ENCODE measurements at places on chromosomes 3 and 15. TPM values are rescaled to one million over a fixed set of nuclear protein-coding genes. Genes with fewer than 3 reads are reported as not detected.
A peak's percentile ranks its signal among the peaks of the same experiment; 100 is the strongest.

DNA sequence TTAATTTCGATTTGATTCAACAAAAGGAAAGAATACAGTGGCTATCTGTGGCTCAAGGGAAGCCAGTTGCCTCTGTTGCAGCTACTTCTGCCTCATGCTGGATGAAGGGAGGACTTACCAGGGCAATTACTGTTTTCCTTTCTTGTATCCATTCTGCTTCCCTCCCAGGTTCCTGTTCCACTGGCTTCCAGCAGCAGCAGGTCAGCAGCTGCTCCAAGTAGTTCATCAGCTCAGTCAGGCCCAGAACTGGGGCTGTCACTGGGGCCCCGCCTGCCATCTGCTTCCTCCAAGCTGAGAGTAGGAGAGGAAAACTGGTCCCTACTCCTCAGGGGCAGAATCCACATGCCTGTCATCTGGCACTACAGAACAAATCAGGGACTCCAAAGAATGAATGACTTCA lies 48.6 kb upstream of the ULK4 start:
- peak; percentile 69 for DNase-seq

- no peak for DNase-seq
Observed at GRCh38 chr3:62553811-62554210, 180.5 kb upstream of the FEZF2 start.

GRCh38 chr3:66629150-66629981 lies 128.5 kb upstream of the LRIG1 start:
- no peak for DNase-seq

GRIP2 gene
- polyA plus RNA-seq: 1.1 TPM

GRCh38 chr15:49380912-49381311 lies 42.1 kb upstream of the FGF7 start:
- DNase-seq: no peak

- peak; percentile 58 for DNase-seq
Observed at GRCh38 chr3:38039101-38039898, at the start of gene DLEC1. Gene DLEC1 (plus strand): TSS chr3:38039208. CDS start chr3:38039226, 18 bp downstream.

DNA sequence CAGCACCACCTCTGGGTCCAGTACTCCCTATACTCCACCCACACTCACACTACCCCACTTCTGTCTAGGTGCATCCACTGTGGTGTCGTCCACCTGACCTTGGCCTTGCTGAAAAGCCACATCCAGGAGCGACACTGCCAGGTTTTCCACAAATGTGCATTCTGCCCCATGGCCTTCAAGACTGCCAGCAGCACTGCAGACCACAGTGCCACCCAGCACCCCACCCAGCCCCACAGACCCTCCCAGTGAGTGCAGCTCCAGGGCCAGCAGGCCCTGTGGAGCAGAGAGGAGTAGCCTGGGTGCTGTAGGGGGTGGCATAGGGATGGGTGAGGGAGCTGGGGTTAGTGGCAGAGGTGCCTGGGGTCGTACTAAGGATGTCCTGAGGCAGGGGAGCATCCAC lies 19.4 kb upstream of the ALPK3 start:
- no peak for DNase-seq

DNA sequence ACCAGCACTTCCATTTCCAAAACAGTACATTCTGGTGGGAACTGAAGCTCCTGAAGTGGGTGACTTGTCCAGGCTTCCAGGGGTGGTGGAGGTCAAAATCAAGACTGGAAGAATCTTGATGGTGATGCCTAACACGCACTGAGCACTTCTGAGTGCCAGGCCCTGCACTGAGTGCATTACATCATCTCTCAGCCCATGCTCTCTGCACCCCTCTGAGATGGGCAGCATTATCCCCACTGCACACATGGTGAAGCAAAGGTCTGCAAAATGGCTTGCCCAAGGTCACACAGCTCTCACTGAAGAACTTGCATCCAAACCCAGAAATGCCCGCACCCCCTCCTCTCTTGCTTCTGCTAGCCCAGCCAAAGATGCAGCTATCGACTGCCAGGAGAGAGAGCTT lies 36.9 kb downstream of the NTRK3 start:
- no peak for DNase-seq

ASB14 gene
- polyA plus RNA-seq: 0.78 TPM

GRCh38 chr3:21785765-21786437 lies 34.9 kb upstream of the ZNF385D start:
- no peak for DNase-seq

GP5 gene
- polyA plus RNA-seq: 0.33 TPM

STRIT1 gene
- 0.97 TPM for polyA plus RNA-seq

KNL1 gene
- 9.8 TPM for polyA plus RNA-seq

DNA sequence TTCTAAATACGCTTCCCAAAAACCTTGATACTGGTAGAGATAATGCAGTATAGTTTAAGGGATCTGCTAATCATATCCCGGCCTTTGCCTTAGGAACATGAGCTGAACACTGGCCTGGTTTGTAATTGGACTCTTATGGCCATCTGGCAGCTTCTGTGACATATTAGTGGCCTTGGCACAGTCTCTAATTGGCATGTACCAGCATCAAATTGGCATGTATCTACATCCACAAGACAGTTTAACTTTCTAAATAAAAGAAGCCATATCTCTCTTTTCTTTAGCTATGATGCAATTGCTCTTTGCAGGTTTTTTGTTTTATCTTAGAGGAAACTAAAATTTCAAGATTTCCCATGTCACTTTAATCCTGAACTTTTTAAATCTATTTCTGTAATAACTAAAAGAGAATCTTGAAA lies 44.6 kb upstream of the FILIP1L start:
- no peak for DNase-seq

GRCh38 chr15:92583096-92584034 lies 72.2 kb downstream of the FAM174B start:
- no peak for DNase-seq

GRCh38 chr3:171285287-171285686 lies 174.9 kb downstream of the TNIK start:
- DNase-seq: no peak

- DNase-seq: no peak
Observed at GRCh38 chr3:86961297-86961696, 29.7 kb downstream of the VGLL3 start.

KCNMB2 gene
- polyA plus RNA-seq: 6.0 TPM

DNA sequence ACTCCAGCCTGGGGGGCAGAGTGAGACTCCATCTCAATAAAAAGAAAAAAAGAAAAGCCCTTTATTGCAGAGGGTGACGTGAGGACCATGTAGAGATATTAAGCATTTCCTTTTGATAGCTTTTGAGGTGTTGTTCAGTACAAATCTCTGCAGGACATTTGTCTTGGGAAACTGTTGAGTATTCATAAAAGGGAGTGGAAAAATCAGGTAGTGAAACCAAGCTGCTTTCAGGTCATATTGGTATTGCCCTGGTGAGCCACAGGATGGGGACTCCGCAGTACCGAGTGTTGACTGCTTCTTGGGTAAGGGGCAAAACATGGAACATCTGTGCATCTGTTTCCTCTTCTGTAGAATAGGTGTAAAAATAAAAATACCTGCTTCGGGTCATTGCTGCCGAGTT lies 9.9 kb downstream of the ITPR1 start:
- DNase-seq: no peak

DNA sequence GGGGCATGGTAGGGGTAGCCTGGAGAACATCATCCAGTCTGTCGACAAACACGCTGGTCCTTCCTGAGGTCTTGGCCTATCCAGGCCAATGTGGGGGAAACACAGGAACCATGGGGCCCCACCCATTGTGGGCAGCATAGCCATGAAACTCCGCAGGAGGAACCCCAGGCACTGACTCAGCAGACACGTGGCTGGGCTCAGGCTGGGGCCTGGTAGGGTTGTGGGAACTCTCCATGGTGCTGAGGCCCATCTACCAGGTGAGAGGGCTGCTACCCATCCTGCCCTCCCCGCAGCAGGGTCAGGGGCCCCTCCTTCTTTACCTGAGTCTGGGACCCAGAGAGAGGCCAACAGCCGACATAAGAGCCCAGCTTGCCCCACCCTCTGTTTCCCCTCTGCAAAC lies 22.6 kb upstream of the CACNA2D2 start:
- peak; percentile 84 for DNase-seq

DNA sequence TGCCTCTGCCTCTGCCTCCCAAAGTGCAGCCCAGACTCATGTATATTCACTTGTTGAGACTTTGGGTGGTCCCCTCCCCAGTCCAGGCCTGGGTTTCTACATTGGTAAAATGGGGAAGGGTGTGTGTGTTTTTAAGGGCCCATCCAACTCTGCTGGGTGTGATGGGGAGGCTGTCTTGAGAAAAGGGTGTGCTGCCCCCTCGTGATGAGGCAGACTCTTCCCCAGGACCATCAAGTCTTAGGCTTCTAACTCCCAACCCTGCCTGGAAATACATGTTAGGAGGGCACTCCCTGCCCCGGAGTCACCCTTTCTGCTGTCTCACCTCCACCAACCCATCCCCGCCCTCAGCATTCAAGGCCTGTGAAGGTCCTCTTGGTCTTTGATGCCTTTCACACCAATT lies 4.4 kb upstream of the PTPN23 start:
- DNase-seq: no peak

DNA sequence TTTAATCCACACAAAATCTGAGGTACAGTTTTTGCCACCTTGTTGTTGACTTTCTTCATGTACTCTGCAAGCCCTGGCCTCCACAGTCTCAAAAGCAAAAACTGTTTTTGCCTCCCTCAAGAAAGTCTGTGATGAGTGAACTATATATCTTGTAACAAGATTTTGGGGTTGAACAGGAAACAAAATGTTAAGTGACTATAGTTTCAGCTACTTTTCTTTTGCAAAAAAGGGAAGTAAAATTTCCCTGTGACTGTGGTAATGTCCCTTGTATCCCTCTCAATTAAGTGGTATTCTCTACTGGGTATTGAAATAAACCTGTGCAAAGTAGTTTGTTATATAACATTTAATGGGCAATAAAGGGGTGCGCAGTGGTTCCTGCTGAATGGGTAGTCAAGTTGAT lies 21.3 kb upstream of the SCAANT1 start:
- no peak for DNase-seq

DNA sequence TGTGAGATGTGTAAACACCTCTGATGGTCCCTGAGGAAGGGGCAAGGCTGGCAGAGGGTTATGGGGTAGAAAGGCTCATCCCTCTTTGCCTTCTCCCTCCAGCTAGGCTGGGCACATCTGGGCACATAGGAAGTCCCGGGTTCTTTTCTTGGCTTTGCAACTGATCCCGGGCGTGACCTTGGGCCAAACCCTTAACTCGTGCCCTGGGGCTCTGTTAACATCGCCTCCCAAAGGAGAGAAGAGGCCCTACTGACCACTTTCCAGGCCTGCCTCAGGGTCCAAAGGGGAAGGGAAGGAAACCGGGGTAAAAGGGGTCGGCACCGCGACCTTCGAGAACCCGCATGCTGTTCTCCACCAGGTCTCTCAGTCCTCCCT lies 549 bp downstream of the C3orf18 start:
- no peak for DNase-seq

- no peak for DNase-seq
Observed at GRCh38 chr3:39295184-39295775, 15.4 kb upstream of the CX3CR1 start.

- DNase-seq: no peak
Observed at GRCh38 chr3:124118397-124118796, 126.5 kb upstream of the ROPN1 start.

DNA sequence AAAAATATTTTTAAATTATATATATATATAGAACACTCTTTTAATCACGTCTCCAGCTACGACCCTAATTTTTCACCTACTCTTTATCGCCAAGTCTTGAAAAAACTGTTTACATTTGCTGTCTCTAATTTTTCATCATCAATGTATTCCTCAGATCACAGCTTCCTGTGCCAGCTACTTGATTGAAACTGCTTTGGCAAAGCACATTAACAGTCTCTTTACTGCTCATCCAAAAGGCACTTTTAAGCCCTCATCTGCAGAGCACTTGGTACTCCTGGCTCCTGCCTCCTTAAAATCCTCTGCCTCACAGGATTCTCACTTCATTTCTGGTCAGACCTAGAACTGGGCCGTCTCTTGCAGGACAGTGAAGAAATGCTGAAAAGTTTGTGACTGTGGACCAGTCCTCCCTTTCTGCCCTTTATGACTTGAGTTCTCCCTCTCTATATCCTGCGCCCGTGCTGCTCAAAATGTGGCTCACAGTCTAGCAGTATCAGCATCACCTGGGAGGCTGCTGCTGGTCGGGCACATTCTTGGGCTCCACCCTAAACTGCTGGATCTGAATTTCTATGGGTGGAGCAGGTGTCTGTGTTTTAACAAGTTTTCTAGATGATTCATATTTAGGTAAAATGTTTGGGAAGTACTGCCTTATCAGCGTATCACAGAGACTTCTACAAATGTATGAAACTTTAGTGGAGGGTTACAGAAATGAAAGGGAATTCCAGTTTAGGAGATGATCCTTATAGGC lies 196.8 kb downstream of the ADAMTSL3 start:
- DNase-seq: no peak

DNA sequence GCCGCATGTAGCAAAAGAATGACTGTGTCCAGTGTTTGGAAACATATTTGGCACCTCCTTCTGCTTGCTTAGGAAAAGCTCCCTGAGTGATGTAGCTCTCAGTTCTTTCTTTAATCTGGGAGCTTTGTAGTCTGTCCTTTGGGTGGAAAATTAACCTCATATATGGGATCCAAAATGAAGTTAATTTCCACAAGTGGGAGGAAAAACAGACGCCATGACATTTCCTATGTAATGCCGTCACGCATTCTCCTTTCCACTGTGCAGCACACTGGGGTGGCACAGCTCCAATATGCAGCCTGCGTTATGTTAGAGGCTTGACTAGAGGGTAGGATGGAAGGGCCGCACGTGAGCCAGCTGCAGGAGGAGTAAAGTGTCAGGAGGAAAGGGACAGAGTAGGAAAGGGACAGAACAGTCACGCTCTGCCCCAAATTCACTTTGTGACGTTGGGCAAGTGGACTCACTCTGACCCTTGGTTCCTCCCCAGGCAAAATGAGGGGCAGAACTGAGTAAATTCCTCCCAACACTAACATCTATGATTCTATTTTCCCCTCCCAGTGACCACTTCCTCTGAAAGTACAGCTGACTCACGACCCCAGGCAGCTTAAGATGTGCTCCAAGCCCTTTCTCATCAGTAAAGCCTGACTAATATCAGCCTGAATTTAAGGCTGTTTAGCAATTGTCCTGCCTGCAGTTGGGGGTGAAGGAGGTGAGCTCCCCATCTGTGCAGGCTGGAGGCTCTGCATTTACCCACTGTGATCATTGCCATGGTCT lies 176.5 kb upstream of the PFN2 start:
- DNase-seq: peak; percentile 33

DNA sequence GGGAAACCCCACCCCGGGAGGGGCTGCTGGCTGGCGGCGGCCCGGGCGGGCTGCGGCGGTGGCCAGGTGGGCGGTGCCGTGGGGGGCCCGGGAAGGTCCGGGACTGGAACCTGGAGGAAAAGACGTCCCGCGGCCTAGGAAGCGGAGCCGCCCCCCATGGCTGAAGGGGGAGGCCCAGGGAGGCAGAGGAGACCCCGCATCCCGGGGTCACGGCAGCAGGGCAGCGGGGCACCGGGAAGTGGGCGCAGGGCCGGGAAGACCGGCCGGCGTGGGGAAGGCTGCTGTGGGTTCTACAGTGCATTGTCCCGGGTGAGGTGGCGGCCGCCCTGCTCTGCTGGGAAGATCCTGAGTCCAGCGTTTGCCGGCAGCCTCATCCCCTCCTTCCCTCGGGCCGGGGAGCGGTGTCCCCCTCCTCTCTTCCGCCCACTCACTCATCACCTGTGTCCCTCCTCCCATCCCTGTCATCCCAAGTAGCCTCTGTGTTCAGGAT lies 525 bp upstream of the FSTL1 start:
- no peak for DNase-seq

All from large intestine (tissue), 12 donors.